ENCODE measurements at places on chromosomes 6 and 20.

DNA sequence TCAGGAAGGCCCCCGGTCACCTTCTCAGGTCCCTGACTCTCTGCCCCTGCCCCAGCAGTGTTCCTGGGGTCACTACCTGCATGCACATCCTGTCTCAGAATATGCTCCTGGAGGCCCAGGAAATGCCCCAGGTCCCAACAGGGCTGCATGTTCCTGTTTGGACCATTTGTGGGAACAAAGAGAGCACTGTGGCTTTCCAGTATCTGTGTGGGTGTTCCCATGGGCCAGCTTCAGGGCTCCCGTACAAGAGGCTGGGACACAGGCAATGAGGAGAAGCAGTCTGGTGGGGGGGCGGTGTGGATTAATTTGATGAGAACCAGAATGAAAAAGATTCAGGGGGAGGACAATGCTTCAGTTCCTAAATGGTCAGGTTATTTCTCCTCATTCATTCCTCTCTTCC, 61.5 kb upstream of the GGTLC1 start:
- DNase-seq = no peak

- no peak for DNase-seq
These were observed 465.2 kb upstream of the CITED2 start for GRCh38 chr6:139839506-139840156.

GRCh38 chr6:87723170-87724078, 21.4 kb upstream of the AKIRIN2 start:
- no peak for DNase-seq

DNA sequence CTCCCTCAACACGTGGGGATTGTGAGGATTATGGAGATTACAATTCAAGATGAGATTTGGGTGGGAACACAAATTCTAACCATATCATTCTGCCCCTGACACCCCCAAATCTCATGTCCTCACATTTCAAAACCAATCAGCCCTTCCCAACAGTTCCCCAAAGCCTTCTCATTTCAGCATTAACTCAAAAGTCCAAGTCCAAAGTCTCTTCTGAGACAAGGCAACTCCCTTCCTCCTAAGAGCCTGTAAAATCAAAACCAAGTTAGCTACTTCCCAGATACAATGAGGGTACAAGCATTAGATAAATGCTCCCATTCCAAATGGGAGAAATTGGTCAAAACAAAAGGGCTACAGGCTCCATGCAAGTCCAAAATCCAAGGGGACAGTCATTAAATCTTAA, 39.6 kb upstream of the PLAGL1 start:
- DNase-seq = no peak

DNA sequence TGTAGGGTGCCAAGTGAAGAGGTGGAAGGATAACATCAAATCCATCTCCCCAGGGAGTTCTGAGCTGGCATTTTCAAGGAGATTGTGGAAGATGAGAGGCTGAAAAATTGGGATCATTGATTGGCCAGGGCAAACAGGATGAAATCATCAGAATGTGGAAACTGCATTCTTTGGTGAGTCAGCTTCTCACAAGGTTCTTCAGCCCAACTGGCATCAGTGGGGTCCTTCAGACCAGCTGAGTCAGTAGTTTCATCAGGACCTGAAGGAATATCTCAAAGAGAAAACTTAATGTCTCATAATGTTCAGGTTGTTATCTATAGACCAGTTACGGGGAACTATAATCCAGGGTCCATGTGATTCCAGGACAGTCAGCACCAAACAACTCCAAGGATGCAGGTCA, 195.8 kb downstream of the HAO1 start:
- no peak for DNase-seq

DNA sequence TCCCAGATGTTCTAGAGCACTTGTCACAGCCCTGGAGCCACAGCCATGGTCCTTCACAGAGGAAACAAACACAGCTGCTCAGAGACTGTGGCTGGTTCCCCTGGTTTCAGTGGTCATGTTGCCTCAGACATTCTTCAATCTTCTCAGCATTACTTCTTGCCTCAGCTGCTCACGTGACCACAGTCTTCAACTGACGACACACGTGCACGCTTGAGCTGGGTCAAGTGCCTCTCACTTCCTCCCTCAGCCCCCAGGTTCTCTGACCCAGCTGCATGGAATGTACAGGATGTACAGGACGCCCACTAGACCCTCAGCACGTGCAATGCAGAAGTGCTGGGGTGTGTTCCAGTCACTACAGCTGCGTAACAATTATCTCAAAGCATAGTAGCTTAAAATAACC, 159.8 kb upstream of the GGTLC1 start:
- peak; percentile 47 for DNase-seq

- DNase-seq = no peak
These were observed 97.2 kb downstream of the ASXL1 start for GRCh38 chr20:32455171-32455900.

- peak; percentile 80 for DNase-seq
These were observed 174.0 kb downstream of the GJA10 start for GRCh38 chr6:90068264-90068663.

GRCh38 chr6:4814212-4814611, 38.0 kb downstream of the CDYL start:
- no peak for DNase-seq

DNA sequence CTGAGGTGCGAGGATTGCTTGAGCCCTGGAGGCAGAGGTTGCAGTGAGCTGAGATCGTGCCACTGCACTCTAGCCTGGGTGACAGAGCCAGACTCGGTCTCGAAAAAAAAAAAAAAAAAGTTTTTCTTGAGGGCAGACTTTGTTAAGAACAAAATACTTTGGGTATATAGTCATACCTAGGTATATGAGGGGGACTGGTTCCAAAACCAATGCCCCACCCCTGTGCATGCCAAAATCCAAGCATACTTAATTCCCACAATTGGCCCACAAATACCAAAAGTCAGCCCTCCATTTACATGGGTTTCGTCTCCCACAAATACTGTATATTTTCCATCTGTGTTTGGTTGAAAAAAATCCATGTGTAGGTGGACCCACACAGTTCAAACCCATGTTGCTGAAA, 119.9 kb downstream of the INSM1 start:
- DNase-seq = peak; percentile 13

- DNase-seq = no peak
These were observed 141.6 kb upstream of the SHLD1 start for GRCh38 chr20:5608442-5609161.

DNA sequence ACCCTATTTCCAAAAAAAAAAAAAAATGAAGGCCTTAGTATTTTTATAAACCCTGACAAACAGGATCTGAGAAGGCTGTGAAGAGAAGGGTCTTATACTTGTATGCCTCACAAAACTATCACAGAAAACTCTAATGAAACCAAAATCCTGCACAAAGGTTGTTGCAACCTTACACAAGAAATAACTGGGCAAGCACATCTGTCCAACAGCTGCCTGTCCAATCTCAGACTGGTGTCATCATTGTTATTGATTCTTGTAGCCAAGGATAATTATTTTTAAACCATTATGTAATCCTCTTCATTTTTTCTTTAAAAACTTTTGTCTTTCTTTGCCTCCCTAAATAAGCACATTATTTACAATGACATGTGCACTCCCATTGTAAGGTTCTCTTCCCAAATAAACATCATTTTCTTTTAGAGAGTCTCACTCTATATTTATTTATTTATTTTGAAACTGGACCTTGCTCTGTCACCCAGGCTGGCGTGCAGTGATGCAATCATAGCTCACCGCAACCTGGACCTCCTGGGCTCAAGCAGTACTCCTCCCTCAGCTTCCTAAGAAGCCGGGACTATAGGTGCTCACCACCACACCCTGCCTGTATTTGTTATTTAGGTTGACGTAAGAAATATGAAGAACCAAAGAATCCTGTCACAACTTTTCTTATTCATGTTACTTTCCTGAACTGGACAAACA, 697.1 kb downstream of the DOK5 start:
- no peak for DNase-seq

DNA sequence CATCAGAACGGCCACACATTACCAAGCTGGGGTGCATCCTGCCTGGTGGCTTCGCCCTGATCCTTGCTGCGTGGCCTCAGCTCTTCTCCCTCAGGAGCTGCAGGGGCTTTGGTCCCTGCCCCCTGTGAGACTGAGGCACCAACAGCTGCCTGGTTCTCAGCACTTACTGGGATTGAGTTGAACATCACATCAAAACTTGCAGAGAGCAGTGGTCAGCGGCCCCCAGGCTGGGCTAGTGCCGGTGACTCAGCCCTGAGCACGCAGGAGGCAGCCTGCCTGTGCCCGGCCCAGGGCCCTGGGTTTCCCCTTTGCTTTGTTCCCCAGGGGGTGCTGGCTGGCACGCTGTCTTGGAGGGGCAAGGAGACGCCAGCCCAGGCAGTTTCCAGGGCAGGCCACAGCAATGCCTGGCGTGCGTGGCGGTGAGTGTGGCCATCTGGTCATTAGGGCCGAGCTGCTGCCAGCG, 63.3 kb downstream of the DLL1 start:
- no peak for DNase-seq

- no peak for DNase-seq
These were observed 88.3 kb downstream of the BMP2 start for GRCh38 chr20:6855796-6856195.

- DNase-seq = no peak
These were observed 27.6 kb downstream of the RPRD1B start for GRCh38 chr20:38061109-38061508.

DNA sequence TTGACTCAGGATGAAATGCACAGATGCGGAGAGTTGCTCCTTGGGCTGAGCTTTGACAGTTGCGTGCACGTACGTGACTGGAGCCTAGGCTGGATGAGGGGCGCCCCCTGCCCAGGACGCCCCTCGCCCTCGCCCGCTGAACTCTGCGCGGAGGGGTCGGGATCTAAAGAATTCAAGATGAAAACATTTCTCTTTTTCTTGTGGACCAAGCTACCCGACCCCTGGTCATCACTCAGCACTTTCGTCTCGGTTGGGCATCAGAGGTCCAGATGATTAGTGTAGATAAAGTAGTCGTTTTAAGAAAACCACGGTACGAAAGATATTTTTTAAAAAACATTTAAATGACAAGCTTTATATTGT, 700 bp downstream of the DTD1 start:
- DNase-seq = no peak

DNA sequence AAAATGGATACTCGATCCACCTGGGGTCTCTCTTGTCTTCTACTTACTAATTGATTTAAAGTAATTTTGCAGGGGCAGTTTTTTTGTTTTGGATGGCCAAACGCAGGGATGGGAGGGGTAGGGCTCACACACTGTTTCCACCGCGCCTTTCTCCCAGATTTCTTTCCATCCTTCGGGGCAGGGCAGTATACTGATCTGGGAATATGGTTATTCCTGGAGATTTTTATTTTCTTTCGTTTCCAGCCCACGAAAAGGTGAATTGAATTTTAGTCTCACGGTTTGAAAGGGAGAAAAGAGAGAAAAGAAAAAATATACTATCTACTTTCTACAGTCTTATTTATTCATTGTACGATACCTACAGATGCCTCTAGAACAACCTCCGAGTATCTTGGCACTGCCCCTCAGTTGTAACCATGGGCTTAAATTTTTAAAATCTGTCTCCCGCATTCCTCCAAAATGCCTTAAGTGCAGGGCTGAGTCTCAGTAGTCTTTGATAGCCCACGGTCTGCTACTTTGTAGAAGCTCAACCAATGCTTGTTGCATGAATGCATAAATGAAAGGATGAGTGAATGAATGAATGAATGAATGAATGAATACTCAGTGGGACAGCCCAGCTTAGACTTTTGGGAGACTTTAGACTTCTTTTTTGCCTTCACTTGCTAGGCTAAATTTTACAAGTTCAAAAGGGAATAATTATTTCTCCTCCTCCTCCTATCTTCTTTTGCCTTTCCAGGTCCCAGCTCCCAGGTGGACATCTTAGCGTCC, 18.1 kb upstream of the TRIM27 start:
- no peak for DNase-seq

DNA sequence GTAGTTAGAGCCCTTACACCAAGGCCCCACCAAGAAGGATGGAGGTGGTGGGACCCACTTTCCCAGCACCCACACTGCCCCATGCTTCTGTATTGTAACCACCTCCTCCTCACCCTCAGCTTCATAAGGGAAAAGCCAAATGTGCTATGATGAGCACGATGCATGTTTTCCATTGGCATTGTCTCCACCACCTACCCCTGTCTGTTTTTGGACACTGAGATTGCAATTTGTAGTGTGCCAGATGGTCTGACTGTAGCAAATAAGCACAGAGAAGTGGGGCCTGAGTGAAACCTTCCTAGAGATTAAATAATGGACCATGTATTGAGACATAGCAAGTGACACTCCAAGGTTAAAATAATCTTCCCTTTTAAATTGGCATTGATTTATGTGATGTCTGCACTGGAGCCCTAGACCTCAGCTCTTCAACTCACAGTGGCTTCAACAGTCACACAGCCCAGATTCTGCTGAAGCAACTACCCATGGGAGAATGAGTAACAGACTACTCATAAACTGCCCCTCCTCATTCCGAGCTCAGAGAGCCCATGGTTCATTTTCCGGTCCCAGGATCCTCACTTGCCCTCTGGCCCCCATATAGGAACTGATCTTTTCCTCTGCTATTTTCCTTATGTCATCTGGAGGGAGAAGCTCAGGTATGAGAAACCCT, 177.9 kb downstream of the COL9A1 start:
- no peak for DNase-seq

- DNase-seq = no peak
These were observed 526.4 kb downstream of the QKI start for GRCh38 chr6:163940705-163941623.

DNA sequence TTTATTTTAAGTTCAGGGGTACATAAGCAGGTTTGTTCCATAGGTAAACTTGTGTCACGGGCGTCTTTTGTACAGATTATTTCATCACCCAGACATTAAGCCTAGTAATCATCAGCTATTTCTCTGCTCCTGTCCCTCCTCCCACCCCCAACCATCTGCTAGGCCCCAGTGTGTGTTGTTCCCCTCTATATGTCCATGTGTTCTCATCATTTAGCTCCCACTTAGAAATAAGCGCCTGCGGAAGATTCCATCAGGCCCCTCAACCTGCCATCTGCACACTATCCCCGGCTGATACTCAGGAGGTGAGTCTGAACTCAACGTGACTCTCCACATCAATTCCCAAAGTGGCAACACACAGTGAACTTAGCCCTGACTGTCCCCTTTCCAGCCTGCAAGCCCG, 228.0 kb upstream of the SYNDIG1 start:
- no peak for DNase-seq

DNA sequence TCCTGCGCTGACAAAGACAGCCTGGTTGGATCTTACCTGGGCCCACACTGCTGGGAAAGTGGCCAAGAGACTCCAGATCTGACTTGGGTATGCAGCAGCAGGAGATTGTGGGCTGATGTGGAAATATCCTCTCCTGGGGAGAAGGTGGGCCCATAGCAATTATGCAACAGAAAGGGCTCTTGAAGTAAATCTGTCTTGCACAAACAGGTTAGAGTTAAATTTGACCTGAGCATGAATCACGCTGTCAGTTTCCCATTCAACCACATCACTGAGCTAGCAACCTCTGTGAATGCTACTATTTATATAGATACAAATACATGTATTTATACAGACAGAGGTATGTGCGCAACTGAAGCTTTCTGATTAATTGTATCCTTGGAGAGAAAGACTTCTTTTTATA, 28.3 kb upstream of the PDYN start:
- DNase-seq = no peak

- DNase-seq = no peak
These were observed 73.2 kb downstream of the RSPO3 start for GRCh38 chr6:127191716-127192115.

GRCh38 chr6:37913210-37913609, 93.7 kb downstream of the ZFAND3 start:
- no peak for DNase-seq

- DNase-seq = no peak
These were observed 27.3 kb upstream of the STX16 start for GRCh38 chr20:58623579-58624473.
